ENCODE measurements at places on chromosomes 1 and 21.

DNA sequence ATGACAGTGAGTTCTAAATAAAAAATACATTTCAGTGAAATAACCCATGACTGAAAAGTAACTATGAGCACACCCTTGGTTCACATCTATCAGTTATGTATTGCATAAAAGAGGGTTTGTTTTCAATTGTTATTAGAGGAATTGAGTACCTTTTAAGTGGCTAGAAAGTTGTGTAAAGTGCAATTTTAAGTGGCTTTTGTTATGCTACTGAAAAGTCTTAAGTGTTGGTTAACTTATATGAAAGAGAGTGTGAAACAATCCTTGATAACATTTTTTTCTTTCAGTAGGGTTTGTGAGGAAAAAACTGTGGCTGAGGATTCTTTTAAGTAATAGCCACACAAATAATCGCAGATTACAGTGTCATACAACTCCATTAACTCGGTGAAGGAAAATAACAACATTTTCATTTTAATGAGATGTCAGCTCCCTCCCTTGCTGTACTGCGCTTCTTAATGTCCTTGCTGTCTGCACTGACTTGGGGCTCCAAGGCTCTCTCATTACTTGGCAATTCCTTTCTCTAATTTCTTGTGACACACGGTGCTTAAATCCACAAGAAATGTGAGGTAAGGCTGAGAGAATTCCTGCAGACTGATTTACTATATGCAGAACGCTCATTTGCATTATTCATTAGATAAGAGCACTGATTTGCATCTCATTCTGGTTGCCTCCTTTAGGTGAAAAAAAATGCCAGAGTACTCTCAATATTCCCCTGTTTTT, 40.6 kb downstream of the NTNG1 start:
- no peak for DNase-seq

DNA sequence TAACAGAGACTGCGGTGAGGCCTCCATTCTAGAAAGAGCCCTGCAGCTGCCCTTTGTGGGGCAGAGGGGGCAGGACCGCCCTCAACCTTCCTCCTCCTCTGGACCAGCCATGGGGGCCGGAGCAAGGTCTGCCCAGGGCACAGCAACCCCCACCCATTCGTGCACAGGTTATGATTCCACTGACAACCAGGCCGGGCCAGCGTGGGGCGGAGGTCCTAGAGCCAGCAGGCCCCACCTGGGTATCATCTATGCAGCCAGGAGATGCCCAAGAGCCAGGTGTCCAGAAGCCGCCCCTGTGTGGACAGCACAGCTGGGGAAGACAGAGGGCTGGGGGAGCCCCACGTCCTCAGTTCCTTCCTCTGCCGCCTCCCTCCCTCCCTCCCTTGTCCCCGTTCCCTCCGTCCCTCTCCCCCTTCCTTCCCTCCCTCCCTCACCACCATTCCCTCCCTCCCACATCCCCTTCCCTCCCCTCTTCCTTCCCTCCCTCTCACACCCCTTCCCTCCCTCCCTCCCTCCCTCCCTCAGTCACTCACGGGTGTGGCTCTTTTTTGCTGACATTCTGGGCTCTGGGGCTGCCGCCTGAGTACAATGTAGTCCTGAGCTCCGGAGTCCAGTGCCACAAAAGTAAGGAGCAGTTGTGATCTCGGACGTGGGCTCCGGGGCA, 12.3 kb downstream of the RNF223 start:
- no peak for DNase-seq

GRCh38 chr1:84975035-84975434, 21.9 kb downstream of the MCOLN2 start:
- DNase-seq, result no peak

GRCh38 chr1:97883823-97884222, 37.0 kb downstream of the DPYD start:
- no peak for DNase-seq

DNA sequence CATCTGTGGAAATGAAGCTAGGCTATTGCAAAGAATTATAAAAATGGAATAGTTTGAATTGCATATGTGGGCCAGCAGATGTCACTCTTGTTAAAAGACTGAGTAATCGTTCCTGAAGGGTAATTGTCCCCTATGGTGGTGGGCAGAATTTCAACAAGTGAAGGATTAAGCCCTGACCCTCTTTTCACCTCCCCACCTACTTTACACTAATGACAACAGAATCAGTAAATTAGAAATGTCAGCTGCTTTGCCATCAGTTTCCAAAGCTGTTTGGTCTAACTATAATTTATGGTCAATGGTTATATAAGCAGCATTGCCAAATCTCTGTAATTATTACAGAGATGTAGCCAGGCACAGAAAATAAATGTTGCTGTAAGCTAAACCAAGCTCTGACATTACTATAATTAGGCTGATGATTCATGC, 898.6 kb downstream of the AMY1C start:
- no peak for DNase-seq

GRCh38 chr1:94061513-94062443, 59.2 kb downstream of the ABCA4 start:
- DNase-seq, result no peak

GRCh38 chr1:68103884-68104554, 53.6 kb upstream of the DIRAS3 start:
- no peak for DNase-seq

GRCh38 chr1:111221633-111222291, 5.8 kb upstream of the CHI3L2 start:
- DNase-seq, result peak; percentile 26

- DNase-seq, result no peak
Observed at GRCh38 chr1:247373721-247374141, 42.1 kb upstream of the ZNF496 start.

DNA sequence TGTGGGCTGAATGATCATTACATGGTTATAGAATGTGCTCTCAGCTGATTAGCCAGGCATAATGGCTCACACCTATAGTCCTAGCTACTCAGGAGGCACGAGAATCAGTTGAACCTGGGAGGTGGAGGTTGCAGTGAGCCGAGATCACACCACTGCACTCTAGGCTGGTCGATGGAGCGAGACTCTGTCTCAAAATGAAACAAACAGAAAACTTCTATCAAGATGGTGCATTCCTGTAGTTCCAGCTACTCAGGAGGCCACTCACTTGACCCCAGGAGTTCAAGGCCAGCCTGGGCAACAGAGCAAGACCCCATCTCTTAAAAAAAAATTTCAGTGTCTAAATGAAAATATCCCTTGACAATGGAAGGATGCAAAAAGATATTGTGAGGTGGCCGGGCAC, 10.9 kb downstream of the TIMM17A start:
- no peak for DNase-seq

DNA sequence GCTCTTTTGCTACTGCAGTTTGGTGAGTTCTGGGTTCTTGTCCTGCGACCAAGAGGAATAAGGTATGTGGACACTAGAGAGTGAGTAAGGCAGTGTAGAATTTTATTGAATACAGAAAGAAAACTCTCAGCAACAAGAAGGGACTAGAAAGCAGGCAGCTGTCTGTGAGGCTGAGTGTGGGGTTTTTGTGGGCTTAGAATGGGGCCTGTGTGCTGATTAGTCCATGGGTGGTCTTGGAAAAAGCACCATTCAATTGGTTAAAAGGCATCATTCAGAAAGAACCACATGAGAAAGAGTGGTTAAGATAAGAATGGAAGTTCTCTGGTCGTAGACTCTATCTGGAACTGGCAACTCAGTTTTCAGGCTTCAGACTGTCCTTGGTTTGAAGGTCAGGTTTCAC, 298.8 kb downstream of the TGFB2 start:
- DNase-seq, result no peak

GRCh38 chr1:61442544-61442943, 282.4 kb downstream of the TM2D1 start:
- DNase-seq, result no peak

- no peak for DNase-seq
Observed at GRCh38 chr1:214455479-214455878, 95.9 kb downstream of the PTPN14 start.

GRCh38 chr1:219304227-219305226, 130.8 kb downstream of the LYPLAL1 start:
- no peak for DNase-seq

GRCh38 chr1:208837242-208837641, 593.1 kb upstream of the PLXNA2 start:
- DNase-seq, result no peak

DNA sequence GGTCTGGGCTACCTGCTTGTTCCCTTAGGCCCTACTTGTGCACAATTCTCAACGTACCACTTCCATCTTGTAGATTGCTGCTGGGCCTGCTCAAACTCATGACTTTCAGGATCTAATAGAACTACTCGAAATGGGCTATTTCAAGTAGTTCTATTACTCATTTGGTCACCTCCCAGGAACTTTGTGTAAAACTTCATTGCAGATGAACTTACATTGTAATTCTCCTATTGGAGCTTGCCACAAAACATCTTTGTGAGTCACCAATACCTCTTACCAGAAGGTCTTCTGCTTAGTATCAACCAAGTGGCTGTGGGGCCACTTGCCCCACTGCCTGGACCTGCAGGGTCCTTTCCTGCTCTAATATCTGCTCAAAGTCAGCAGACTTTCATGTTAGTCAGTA, 10.7 kb upstream of the MYOCOS start:
- no peak for DNase-seq

DNA sequence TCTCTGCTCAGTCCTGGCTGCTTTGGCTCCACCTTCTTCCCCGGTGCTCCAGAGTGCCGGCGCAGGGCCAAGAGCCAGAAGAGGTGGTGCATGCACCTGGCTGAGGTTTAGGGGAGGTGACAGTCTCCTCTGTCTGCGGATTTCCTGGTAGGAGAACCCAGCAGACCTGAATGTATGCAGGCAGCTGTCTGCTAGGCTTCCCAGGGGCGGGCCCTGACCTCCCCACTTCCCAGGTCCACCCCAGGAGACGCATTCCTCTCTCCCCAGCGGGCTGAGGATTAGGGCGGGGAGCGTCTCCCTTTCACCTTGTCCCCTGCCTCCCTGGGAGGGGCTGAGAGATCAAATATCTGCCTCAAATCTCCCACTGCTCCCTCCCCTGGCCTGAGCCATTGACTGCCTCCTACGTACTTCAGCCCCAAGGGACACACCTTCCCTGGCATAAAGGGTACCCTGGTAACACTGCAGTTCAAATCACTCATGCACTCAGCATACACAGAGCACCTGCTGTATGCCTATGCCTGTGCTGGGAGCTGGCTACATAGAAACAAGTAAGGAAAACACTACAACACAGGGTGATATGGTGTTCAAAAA, 27.5 kb downstream of the DMBX1 start:
- DNase-seq, result no peak

GRCh38 chr1:17826165-17826488, 71.0 kb downstream of the ACTL8 start:
- DNase-seq, result no peak

Measured in activated CD4-positive, CD25-positive, alpha-beta regulatory T cell (primary cell).